NCI-H82 (cell line): ENCODE measurements at places on chromosomes 3 and 15.

- no peak for DNase-seq
Measured at GRCh38 chr3:168416446-168416845, 320.7 kb upstream of the GOLIM4 start.

DNA sequence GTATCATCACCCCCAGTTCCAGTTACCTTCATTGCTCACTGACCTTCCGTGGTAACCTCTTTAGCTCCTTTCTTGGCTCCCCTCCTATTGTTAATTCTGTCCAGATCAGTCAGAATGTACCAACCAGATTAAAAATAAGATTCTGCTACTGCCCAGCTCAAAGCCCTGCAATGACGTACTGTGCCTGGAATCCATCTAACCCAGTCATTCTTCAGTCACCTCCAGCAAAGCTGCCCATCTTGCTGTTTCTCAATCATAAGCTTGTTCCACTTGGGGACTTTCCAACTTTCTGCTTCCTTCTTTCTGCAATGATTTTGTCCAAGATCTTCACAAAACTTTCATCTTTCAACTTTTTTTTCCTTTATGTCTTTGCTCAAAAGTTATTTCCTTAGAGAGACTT, 512.0 kb upstream of the ZNF385D start:
- no peak for DNase-seq

GRCh38 chr3:179072100-179072438, 460 bp upstream of the ZMAT3 start:
- DNase-seq = no peak

- no peak for DNase-seq
Measured at GRCh38 chr15:42171795-42172194, 15.4 kb upstream of the PLA2G4F start.

DNA sequence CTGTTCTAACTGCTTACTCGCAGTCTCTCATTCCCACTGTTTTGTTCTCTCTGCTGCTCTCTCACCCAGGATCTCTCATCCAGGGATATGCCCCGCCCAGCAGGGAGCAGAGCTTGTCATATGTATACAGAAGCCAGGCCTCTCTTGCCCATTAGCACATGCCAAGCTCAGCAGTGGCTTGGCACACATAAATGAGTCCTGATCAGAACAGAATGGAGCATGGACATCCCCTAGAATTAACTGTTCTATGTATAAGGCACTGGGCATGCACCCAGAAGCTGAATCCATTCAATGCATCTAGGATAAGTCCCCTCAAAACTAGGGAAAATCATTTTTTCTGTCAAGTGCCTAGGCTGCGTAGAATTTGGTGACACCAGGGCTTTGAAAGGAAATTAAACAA, 61.6 kb downstream of the IGSF11 start:
- DNase-seq = peak; percentile 39
